A549 treated with DMSO at 1 μM for 4 hours (cell line): ENCODE measurements at places on chromosomes 11 and 22. TPM values are rescaled to one million over a fixed set of nuclear protein-coding genes. Genes with fewer than 3 reads are reported as not detected.

The USP2 gene
- total RNA-seq = 0.32 to 0.58 TPM (median 0.38 TPM) in 5 replicates

The CFAP300 gene
- 5.6 to 10.1 TPM (median 6.5 TPM) in 5 replicates for total RNA-seq

The MOGAT2 gene
- 0.05 TPM in 1 of 5 replicates, not detected in the others for total RNA-seq

The TRIM49 gene
- not detected in 5 replicates for total RNA-seq

The CREB3L1 gene
- 4.5 to 7.4 TPM (median 5.0 TPM) in 5 replicates for total RNA-seq

The KRTAP5-10 gene
- not detected in 5 replicates for total RNA-seq

The OR5A1 gene
- not detected in 5 replicates for total RNA-seq

The NF2 gene
- 14.6 to 17.3 TPM (median 16.8 TPM) in 5 replicates for total RNA-seq

The APOBEC3G gene
- total RNA-seq = 0.05 to 0.08 TPM in 2 of 5 replicates, not detected in the others

The OR5P2 gene
- not detected in 5 replicates for total RNA-seq

The OR10A2 gene
- not detected in 5 replicates for total RNA-seq

The NRGN gene
- total RNA-seq = 5.5 to 11.1 TPM (median 9.1 TPM) in 5 replicates

The DDI1 gene
- not detected in 5 replicates for total RNA-seq

The DAGLA gene
- 4.3 to 6.7 TPM (median 6.1 TPM) in 5 replicates for total RNA-seq

The IFTAP gene
- total RNA-seq = 15.8 to 18.3 TPM (median 17.5 TPM) in 5 replicates
